ENCODE measurements at places on chromosomes 12 and 14. TPM values are rescaled to one million over a fixed set of nuclear protein-coding genes. Genes with fewer than 3 reads are reported as not detected.

DNA sequence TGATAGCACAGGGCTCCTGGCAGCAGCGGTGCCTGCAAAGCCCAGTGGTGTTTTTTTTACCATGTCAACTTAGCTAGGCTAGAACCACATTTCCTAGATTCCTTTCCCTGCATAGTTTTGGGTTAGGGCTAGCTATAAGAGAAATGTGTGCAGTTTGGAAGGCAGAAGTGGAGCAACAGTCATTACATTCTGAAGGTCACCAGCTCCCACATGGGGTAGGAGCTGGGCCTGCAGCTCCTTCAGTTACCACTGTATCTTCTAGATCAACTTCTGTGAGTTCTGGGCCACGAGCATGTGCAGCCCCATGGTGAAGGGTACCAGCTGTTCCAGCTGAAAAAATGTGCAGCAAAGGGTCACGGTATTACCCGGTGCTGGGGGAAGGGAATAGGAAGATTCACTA is 2.3 kb upstream of the SLC25A3 start:
- no peak for DNase-seq

GRCh38 chr14:65745396-65746190 is 333.1 kb downstream of the FUT8 start:
- DNase-seq, result no peak

SNW1 gene
- 46.3 TPM for polyA plus RNA-seq

DNA sequence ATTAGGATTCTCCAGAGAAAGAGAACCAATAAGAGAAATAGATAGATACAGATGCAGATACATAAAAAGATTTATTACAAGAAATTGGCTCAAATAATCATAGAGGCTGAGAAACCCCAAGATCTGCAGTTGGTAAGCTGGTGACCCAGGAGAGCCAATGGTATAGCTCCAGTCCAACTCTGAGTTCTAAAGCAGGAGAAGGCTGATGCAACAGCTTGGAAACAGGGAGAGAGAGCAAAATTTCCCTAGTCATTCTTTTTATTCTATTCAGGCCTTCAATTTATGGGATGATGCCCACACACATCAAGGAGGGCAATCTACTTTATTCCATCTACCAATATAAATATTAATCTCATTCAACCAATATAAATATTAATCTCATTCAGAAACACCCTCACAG is 218.2 kb downstream of the PRKD1 start:
- no peak for DNase-seq

GRCh38 chr12:124496584-124496983 is 70.8 kb downstream of the NCOR2 start:
- no peak for DNase-seq

NRL gene
- polyA plus RNA-seq, result 1.8 TPM

- peak; percentile 45 for DNase-seq
Observed at GRCh38 chr12:125696054-125696453, 630.8 kb downstream of the AACS start.

DCD gene
- polyA plus RNA-seq, result not detected

RBP5 gene
- polyA plus RNA-seq, result 1.6 TPM

DNA sequence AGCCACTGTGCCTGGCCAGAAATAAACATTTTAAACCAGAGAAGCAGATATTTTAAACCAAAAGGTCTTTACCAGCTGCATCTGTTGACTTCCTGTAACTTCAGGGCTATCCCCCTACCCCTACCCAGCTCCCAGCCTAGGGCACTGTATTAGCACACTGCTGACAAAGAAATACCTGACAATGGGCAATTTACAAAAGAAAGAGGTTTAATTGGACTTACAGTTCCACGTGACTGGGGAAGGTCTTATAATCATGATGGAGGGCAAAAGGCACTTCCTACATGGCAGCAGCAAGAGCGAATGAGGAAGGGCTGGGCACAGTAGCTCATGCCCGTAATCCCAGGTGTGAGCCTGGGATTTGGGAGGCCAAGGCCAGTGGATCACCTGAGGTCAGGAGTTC is 26.0 kb downstream of the GEMIN2 start:
- no peak for DNase-seq

ARHGEF25 gene
- 43.4 TPM for polyA plus RNA-seq

DNA sequence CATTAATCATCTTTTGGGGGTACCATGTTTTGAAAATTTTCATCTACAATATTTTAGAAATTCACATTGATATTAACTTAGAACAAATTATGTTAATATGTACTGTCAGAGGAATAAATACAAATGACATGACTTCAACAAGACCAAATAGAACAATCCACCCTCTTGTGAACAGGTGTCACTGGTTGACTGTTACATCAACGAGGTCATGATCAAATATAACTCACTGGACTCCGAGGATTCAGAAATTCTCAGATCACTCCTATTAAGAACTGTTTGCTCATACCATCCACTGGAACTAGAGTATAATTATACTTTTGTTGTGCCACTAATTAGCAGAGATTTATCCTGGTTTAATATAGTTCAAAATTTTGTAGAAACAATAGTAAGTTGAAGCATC is 318.8 kb downstream of the PRKD1 start:
- DNase-seq, result peak; percentile 8

ZDHHC22 gene
- 0.32 TPM for polyA plus RNA-seq

- DNase-seq, result no peak
Observed at GRCh38 chr14:81206115-81206514, 14.6 kb downstream of the GTF2A1 start.

DNA sequence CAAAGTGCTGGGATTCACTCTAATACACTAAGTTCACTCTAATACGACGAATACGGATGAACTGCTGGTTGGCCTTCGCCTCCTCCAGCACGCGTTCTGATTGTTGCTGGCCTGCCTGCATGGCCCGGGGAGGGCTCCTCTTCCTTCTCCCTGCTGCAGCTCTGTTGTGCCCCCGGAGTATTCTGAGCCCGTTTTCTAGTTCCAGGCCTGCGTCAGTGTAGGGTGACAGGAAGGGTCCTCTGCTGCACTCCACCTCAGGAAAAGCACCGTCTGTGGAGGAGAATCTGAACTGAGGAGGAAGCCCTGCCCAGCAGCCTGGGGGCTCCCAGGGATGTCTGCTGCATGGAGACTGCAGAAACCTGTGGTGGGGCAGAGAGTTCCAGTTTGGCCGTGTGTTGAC is 44.4 kb downstream of the DDX51 start:
- DNase-seq, result no peak

AKAP3 gene
- 0.86 TPM for polyA plus RNA-seq

DNA sequence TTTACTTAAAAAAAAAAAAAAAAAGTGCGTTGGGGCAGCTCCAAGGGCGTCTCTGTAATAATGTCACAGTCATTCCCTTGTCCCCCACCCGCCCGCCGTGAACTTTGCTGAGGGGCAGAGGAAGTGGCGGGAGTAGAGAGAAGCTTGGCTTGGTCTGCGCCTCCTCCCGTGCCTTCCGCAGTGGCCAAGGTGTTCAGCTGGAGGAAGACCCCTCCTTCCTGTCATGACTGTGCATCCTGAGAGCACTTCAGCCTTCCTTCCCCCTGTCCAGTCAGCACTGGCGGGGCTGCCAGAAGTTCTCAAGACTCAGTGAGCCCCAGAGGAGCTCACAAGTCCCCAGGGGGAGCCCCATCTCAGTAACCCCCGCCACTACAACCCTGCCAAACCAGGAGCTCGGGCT is 32.2 kb downstream of the AACS start:
- DNase-seq, result no peak

- no peak for DNase-seq
Observed at GRCh38 chr12:120960657-120961056, 17.7 kb upstream of the HNF1A start.

GUCY2C gene
- polyA plus RNA-seq, result 0.11 TPM

- DNase-seq, result no peak
Observed at GRCh38 chr12:108918206-108918605, 38.3 kb downstream of the DAO start.

REP15 gene
- 1.8 TPM for polyA plus RNA-seq

DNA sequence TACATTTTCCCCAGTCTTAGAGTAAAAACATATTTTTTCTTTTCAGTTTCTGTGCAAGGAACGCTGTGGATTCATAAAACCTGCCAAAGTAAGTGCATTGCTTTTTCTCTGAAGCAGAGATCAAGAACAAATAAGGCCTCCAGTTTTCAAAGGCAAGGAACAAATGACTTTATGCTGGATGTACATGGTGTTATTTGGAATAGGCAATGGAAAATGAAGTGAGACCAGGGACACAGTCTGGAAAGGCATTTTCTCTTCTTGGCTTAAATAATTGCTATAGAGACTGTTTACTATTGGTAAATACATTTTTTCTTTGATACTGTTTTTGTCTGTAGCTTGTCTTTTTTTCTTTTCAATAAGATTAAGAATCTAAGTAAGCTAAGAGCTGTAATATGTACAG is 725.9 kb upstream of the MDGA2 start:
- DNase-seq, result peak; percentile 81

GRCh38 chr14:81562818-81563217 is 29.2 kb upstream of the SEL1L start:
- DNase-seq, result no peak

OR4E2 gene
- polyA plus RNA-seq, result not detected

DNA sequence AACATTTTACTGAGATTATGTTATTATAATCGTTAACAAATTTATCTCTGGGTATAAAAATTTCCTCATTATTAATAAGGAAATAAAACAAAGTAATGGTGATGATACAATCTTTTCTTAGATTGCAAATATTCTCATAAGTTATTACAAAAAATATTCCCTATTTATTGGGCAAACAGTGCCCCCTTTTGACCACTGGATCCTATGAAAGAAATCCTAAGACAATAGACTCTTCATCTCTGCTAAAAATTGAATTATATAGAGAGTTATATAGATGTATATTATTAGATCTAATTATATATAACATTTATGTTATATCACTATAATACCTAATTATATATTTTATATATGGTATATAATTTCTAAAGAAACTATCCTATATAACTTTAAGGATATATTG is 94.2 kb upstream of the FGD4 start:
- DNase-seq, result peak; percentile 63

SLC6A12 gene
- 0.34 TPM for polyA plus RNA-seq

DNA sequence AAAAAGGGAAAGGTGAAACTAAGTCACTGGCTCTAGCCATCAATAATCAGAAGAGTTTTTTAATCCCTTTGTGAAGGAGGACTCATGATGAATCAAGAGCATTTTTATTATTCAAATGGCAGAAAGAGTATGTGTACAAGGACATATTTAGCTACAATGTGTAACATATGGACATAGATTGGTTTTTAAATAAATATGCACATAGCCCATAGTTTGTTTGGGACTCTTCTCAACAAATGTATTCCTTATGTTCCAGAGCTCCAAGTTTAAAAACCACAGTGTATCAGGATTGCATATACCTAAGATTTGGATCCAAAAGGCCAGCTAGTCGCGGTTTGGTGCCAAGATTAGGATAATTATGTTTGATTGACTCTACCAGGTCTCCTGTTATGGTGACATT is 104.2 kb downstream of the C12orf50 start:
- no peak for DNase-seq

Measured in muscle of leg (tissue), 16 donors.